Fibroblast of the aortic adventitia (primary cell): ENCODE measurements at places on chromosomes 11 and 22. TPM values are rescaled to one million over a fixed set of nuclear protein-coding genes. Genes with fewer than 3 reads are reported as not detected.

- DNase-seq, result no peak
Observed at GRCh38 chr11:92224407-92225124, at the start of gene FAT3. Gene FAT3 (plus strand): TSS chr11:92224818. CDS start chr11:92352113, 127,295 bp downstream.

GRCh38 chr11:19375440-19375839 is 134.7 kb upstream of the E2F8 start:
- no peak for DNase-seq

DNA sequence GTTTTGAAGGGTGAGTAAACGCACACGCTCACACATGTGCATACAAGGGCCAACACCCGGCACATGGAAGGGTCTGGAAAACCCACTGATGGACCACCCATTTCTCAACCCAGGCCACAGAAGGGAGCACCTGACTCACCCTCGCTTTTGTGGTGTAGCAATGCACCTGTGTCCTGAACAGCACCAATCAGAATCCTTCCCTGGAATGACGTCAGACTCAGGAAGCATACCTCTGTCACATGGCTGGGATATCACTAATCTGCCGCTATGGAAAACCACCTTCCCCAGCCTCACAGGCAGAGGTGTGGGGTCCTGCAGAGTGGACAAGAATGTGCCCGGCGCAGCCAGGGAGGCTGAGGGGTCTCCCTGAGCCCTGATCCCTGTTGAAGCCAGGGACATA is 9.0 kb upstream of the OSM start:
- no peak for DNase-seq

DNA sequence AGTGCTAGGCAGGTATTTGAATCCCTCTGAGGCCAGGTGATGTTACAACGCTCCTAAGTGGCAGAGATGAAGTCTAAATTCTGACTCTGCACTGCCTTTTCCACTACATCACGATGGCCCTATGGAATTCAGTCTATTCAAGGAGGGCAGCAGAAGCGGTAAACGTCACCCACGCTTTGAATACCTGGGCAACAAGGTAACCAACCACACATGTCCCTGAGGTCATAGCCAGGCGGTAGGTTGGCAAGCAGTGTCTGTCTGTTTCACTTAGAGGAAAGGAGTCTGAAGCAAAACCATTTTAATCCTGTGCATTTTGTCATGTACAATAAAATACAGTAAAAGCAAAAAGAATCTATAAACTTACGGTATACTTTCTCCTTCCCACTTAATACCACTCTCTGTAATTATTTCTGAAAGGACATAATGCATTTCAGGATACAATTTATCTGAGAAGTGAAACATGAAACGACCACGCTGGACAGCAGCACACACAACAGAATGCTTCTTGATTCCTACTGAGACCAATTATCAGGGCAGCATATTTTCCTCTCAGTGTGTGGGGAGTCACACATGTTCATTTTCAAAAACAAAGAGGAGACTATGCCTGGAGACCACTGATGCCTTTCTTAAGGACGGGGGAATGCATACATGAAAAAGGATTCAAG is 51.3 kb downstream of the PRDM10 start:
- no peak for DNase-seq

DNA sequence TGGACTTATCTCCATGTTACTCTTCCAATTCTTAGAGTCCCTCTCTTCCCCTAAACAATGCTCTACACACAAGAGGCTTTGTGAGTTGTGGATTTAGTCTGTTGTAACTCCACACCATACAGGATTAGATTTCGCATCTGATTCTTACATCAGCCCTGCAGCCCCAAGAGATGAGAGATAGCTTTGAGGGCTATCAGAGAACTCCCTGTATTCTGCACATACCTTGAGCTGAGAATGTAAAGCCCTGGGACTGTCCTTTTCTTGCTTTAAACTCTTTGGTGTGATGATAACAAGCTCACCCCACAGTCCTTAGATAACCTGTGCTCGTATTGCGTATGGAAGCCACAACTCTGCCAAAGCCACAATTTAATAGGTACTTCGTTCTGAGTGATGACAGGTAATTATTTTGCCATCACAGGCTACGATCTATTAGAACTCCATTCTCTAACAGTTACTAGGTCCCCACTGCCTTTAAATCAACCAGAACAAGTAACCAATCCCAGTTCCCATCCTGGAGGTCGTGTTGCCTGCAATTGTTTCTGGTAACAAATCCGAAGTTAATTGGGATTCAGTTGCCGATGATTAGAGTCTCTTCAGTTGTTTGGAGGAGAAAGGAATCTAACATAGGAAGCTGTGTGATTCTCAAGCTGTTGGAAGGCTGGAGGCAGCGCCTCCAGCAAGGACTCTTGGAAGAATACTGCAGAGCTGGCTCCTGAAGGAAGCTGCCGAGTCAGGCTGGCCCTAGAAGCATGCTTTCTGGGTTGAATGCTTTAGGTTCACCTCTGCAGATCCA is 1.3 kb upstream of the PARVG start:
- DNase-seq, result no peak

DNA sequence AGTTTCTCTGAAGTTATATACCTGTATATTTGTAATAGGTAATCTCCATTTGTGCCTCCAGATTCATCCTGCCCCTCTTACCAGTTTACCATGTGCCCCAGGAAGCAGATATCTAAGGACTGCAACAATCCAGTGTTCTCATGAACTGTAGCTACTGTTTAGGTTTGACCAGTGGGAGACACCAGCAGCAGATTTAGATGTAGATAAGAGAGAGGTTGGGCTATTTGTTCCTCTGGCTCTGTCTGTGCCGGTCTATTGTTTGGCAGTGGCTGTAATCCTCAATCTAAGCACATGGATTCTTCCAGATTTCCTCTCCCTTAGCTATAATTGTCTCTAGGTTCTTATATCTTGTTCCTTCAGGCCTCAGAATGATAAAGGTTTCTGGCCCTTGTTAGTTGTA is 88.4 kb downstream of the ANO3 start:
- no peak for DNase-seq

DNA sequence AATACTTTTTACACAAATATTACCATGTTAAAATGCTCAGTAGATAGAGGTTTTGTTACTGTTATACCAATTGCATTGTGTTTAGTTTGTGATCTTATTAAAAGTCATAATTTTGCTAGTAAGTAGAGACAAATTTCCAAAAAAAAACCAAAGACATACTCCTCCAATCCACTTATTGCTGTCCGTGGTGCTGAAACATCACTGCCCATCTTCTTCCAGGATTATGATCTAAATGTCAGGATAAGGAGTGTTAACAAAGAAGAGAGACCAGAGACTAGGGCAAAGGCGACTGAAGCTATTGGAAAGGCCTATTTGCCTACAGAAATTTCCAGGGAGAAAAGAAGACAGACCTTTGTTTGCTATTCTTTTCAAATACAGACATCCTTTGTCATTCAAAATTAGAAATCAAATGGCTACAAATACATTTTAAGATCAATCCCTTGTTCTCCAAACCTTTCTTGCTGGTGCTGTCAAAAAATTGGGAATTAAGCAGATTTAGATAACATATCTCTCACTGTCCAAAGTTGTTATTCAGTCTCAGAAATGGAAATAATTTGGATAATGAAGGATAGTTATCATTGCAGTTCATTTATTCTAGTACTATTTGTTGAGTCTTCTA is 199.7 kb downstream of the C11orf91 start:
- DNase-seq, result peak; percentile 70

- no peak for DNase-seq
Observed at GRCh38 chr11:86488553-86488952, 113.9 kb downstream of the CCDC81 start.

DNA sequence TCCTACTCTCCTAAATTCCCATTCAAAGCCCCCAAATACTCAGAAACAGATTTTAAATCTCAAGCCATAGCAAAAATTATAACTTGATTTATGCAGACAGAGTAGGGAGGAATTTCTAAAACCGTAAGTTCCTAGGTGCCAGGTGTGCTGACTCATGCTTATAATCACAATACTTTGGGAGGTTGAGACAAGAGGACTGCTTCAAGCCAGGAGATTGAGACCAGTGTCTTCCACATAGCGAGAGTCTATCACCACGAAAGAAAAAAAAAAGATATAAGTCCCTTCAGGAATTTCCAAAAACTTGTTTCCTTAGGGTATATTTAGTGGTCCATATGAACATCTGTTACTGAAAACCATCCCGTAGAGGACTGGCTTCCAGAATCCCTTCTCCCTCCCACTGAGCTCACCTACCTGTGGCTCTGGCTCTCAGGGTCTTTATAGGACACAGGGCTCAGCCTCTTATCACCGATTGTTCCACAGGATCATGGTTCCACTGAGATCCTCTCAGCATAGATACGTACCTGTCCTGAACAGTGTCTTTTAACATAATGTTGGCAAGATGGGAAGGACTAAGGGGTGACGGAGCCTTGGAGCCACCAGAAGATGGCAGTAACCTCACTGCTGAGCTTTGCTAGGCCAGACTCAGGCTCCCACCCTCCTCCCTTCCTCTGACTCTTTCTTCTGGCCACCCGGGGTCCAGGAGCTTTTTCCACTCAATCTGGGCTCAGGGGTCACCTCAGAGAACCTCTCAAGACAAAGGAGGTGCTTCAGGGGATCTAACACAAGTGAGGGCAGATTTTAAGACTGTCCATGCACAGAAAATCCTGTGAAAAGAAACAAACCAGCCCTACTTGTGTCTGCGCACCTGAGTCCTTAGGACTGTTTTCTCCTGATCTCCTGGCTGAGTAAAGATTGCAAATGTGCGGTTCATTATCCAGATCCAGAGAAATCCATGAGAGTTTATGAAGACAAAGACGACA is 117.5 kb upstream of the TOP3B start:
- DNase-seq, result peak; percentile 16

The INSC gene
- 0.81 TPM in 1 of 2 replicates, not detected in the other for total RNA-seq

The PGA3 gene
- 0.18 TPM in 1 of 2 replicates, not detected in the other for total RNA-seq

The MFRP gene
- 0.08 TPM in 1 of 2 replicates, not detected in the other for total RNA-seq

The CD59 gene
- 175 and 1,509 TPM in 2 replicates for total RNA-seq
